AG04449 (cell line): ENCODE measurements at places on chromosomes 1 and 21.

GRCh38 chr1:33330361-33330890 is 9.5 kb upstream of the A3GALT2 start:
- no peak for DNase-seq

GRCh38 chr21:38067086-38067739 is 151.0 kb upstream of the KCNJ6 start:
- DNase-seq, result no peak

- no peak for DNase-seq
These were observed 94.0 kb downstream of the DMRTB1 start for GRCh38 chr1:53552981-53553733.

GRCh38 chr1:159483501-159483900 is 44.0 kb downstream of the OR10J1 start:
- no peak for DNase-seq

DNA sequence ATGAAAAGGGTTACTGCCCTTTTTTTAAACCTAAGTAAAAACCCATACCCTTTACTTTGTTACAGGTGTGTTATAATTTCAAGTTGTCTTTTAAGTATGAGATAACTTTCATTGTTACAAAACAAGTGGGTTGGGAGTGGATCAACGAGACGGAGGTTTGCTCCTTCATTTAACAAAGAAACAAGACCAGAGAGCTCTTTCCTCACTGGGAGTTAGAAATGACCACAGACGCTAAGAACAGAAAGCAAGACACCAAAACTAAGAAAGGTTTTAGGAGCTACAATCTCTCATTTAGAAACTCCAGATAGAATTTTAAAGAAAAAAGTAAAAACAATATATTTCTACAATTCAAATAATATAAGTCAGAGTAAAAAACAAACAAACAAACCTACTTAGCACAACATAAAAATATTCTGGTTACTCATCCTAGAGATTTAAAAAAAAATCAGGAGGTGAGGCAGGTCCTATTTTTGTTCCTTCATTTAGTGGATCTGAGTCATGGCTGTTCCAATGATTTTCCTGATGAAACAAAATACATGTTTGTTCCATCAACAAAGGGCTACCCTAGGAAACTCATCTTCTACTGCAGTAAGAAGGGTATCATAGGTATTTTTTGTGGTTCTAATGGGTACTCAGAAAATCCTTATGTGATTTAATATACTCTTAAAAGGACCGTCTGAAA is 33.0 kb downstream of the APP start:
- DNase-seq, result no peak

GRCh38 chr1:154583773-154584172 is 16.2 kb downstream of the CHRNB2 start:
- DNase-seq, result no peak

- DNase-seq, result no peak
These were observed 255.7 kb downstream of the COL11A1 start for GRCh38 chr1:102852613-102853012.

GRCh38 chr1:22080191-22080590 is 27.7 kb downstream of the CDC42 start:
- no peak for DNase-seq

DNA sequence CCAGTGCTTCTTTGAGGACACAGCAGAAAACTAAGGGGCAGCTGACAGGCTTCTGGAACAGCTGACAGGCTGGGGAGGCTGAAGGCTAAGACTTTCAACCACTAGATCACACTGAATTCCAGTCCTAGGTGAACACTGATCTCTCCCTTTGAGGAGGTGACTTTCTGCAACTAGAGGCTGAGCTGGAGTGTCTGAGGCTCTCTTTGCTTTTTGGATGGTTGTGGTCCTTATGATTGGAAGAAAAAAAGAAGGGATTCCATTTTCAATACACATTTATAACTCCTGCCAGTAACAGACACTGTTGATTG is 1.4 kb downstream of the IL6R start:
- no peak for DNase-seq

GRCh38 chr1:83559129-83559840 is 439.6 kb downstream of the TTLL7 start:
- DNase-seq, result no peak

DNA sequence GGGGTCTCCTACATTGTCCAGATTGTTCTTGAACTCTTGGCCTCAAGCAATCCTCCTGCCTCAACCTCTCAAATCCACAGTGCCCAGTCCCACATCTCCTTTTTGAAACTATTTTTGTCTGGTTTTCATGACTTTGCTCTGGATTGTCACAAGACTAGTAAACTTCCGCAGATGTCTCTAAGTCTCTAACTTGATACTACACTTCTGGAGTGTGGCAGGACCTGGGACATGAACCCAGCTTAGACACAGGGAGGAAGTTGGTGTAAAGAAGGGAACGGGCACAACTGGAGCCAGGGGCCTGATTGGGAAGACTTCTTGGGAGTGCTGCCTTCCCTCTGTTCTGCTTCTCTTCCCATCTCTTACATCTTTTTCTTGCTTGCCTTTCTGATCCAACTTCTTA is 16.2 kb upstream of the DISC1 start:
- no peak for DNase-seq

- no peak for DNase-seq
These were observed 69.9 kb downstream of the TMEM53 start for GRCh38 chr1:44604157-44604955.

DNA sequence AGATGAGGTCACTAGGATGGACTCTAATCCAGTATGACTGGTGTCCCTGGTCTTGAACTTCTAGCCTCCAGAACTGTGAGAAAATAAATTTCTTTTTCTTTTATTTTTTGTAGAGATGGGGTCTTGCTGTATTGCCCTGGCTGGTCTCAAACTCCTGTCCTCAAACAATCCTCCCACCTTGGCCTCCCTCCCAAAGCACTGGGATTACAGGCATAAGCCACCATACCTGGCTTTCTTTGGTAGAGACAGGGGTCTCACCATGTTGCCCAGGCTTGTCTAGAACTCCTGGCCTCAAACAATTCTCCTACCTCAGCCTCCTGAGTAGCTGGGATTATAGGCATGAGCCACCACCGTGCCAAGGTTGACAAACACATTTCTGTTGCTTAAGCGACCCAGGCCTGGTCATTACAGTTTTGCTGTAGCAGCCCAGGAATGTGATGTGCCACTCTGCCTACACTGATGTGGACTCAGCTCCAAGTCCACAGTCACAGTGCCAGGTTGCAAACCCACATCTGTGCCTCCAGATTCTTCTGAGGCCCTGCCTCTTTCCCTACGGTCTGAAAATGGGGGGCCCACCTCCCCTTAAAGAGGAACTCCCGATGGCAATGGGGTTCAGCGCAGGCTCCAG is 15.9 kb downstream of the PYCR2 start:
- DNase-seq, result no peak

DNA sequence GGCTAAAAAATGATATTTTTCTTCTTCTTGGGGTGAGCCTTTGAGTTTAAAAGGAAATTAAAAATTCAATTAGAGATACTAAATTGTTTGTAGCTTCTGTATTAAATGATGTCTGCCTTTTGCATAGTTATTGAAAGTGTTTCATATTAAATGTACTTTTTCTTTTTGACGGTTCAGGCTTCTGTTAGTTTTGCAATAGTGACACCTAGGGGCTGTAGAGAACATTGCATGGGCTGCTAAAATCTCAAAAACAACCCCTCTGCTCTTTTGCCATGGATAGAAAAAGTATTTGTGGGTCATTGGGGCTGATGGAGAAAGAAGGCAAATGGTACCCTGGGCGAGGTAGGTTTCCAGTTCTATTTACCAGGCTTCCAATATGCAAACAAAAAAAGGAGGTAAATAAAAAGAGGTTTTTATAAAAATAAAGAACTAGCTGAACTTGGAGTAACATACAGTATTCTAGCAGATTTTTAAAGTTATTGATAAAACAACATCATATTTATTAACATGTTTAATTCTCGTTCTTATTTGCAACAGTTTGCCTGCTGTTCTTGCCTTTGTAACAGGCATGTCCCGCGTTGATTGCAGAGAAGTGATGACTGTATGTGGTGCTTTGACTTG is 115.4 kb upstream of the HOOK1 start:
- DNase-seq, result no peak

GRCh38 chr1:228978484-228979324 is 243.4 kb downstream of the RHOU start:
- DNase-seq, result no peak

DNA sequence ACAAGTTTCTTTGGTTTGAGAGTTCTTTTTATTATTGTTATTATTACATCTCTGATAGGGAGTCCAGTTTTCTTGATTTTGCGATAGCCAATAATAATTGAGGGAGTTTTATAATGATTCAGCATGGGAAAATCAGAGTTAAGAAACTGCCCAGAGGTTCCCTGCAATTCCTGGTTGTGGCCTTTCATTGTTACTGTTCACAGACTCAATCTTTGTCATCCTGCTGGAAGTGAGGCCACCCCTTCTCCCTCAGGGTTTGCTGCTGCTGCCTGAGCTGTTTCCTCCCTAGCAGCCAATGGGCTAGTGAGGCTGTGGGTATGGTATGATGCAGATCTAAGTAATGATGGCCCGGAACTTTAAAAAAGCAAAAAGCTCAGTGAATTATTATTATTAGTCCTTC is 50.2 kb upstream of the TACSTD2 start:
- DNase-seq, result no peak
